ENCODE measurements at places on chromosomes 16 and 17. TPM values are rescaled to one million over a fixed set of nuclear protein-coding genes. Genes with fewer than 3 reads are reported as not detected.
A peak's percentile ranks its signal among the peaks of the same experiment; 100 is the strongest.

The IL34 gene
- 6.7 TPM for polyA plus RNA-seq

DNA sequence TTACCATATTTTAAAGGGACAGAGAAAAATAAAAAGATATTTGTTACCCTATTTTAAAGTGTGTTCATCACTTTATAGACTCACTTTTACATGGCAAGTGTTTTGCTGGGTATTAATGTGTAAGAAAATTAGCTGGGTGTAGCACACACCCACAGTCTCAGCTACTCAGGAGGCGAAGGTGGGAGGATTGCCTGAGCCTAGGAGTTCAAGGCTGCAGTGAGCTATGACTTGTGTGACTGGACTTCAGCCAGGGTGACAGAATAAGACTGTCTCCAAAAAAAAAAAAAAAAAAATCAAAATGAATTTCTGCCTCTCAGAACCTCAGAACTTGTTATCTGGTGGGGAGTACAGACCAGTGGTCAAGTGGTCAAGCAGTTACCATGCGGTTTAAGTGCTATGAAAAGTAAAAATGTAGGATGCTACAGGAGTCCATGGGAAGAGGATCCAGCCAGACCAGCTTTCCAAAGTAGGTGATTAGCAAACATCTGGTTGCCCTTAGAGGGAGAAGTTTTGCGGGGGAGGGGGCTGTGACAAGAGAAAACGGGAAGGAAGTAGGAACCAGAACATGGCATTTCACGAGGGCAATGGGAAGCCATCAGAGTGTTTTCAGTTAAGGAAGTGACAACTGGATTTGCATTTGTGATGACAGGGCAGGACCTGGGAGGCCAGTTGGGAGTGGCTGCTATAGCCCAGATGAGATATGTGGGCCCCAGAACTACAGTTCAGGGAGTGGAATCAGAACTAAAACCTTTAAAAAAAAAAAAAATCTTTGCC is 13.9 kb downstream of the CNEP1R1 start:
- no peak for DNase-seq

The KRT40 gene
- not detected for polyA plus RNA-seq

GRCh38 chr17:32541640-32542039 is 54.8 kb downstream of the CDK5R1 start:
- no peak for DNase-seq

The NTN1 gene
- 2.2 TPM for polyA plus RNA-seq

- no peak for DNase-seq
Observed at GRCh38 chr17:19630661-19631060, 17.9 kb upstream of the ALDH3A2 start.

GRCh38 chr17:835263-835662 is 53.1 kb downstream of the MRM3 start:
- DNase-seq = no peak

DNA sequence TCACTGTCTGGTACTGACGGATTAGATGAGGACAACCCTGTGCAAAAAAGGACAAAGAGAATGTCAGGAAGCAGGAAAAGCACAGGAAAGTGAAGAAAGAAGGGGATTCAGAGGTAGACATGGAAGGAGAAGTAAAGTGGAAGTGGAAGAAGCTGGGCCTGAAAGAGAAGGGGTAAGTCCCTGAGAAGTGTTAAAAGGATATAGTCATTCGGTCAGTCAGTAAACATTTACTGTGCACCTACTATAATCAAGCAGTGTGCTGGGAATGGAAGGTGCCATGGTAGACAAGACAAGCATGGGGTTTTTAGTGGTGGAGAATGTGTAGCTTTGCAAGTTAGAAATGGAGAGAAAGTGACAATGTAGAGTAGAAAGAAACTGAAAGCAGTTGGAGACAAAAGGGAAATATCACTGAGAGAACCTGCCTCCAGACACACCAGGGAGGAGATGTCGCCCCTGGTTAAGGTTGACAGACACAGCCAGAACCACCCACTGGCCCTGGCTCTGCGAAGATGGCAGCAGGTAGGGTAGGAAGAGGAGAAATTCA is 4.4 kb upstream of the SP2 start:
- no peak for DNase-seq

DNA sequence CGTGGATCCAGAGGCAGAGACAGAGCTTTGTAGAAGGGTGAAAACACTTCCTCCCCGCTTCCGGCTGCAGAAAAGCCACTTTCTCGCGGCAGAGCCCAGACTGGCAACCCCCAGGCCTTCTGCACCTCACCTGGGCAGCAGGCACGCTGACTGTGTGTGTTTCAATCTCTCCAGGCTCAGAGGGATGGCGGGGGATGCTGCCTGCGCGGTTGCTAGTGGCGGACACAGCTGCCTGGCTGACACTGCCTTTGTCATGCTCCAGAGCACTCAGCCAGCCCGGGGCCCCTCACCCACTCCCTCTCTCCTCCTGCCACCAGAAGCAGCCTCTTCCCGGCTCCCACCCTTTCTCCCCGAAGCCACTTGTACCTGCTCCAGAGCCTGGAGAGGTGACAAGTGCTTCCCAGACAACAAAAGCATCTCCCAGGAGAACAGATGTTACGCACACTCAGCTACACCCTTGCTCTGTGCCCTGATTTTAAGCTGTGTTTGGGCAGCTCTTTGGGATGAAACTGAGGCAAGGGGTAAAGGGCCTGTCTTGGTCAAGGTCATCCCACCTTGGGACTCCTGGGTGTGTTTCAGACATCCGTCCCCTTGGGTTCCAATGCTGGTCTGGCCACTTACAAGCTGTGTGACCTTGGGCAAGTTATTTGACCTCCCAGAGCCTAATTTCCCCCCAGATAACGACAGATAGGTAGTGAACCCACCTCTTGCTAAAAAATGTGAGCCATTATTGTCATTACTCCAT is 9.2 kb upstream of the GLIS2 start:
- DNase-seq = no peak

DNA sequence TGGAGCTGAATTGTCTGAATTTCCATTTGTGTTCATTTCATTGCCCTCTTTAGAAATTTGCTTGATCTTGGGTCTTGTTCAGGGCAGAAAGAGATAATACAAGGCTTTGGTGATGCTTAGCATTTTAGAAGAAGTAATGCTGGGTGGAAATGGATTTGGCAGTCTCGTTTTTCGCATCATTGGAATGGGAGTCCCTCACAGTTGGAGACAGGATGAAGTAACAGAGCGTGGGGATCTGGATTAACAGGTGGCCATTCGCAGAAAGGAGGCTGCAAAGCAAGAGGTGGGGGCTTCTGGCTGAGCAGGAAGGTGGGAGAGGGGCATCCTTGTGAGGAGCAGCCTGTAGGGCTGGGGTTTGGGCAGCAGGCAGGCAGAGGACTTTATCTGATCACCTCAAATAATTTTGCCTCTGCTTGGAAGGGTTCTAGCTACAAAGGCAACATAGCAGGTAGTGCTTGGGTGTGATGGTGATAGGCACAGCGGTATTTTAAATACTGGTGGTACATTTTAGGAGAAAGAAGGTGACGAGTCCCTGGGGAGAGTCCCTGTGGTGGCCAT is 17.0 kb downstream of the KSR1 start:
- DNase-seq = no peak

DNA sequence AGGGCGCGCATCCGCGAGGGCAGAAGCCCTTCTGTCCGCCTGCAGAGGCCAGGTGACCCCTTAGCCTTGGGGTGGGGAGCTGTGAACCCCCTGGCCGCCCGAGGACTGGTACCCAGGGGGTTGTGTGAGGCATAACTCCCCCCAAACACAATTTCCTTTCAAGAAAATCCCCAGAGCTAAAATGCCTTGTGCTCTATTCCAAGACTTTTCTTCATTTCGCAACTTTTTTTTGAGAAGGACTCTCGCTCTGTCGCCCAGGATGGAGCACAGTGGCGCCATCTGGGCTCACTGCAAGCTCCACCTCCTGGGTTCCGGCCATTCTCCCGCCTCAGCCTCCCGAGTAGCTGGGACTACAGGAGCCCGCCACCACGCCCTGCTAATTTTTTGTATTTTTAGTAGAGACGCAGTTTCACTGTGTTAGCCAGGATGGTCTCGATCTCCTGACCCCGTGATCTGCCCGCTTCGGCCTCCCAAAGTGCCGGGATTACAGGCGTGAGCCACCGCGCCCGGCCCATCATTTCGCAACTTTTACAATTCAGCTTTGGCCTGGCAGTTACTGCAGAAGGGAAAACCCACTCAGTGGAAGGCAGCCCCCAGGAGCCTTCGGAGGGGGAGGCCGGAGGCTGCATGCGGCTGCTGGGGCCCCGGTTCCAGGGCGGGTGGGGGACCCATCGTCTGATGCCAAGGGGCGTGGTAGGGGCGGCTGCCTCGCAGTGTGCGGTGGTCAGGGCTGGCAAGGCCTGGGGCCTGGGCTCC is 963 bp upstream of the APRT start:
- DNase-seq = peak; percentile 55

DNA sequence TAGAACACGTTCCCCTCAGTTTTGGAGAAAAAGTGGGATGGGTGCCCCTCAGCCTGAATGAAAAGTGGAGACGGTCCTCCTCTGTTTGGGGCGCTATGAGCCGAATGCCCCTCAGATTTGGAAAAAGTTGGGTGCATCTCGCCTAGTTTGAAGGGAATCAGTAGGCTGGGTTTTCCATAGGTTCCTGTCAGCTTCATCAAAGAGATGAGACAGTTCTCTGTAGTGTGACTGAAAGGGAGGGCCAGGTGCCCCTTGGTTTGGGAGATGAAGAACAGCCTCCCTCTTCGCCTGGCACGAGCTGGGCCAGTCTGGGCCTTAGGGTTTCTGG is 742 bp upstream of the SLC9A5 start:
- no peak for DNase-seq

The CIITA gene
- 0.75 TPM for polyA plus RNA-seq

DNA sequence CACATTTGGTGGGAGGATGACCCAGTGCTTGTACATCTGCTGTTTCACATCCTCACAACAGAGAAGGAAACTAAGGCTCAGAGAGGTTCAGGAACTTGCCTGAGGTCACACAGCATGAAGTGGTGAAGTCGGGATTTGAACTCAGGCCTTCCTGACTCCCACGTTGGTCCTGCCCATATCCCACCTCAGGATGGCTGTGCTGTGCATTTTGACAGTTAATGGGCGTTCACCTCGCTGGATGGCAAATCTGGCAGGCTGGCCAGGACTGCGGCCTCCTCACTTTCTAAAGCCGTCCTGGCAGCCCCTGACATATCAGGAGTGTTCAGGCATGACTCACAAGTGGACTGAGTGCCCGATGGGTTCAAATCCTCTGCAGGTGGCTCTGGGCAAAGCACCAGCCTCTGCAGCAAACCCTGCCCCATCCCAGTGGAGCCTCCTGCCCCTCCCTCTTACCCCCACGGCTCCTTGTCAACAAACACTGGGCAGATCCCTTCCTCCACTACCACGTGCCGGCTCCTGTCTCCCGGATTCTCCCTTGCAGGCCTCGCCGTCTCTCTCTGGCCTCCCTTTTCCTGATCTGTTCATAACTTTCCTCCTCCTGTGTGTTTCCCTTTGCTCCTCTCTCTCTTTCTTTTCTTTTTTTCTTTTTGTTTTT is 29.2 kb downstream of the SOCS3 start:
- no peak for DNase-seq

DNA sequence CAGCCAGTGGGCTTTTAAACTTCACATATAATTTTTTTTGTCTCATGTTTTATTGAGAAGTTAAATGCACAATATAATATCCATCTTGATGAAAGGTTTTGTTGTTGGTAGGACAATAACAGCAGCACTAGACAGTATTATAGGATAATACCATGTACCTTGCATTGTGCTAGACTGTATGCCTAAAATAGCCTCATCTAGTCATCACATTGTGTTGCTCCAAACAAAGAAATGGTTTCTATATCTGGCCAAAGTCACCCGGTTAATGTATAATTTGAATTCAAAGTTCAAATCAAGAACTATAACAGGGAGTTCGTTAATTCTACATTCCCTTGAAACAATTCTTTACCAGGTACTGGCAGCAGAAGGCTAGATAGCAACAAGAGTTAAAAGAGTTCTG is 104.9 kb downstream of the KCNJ2 start:
- DNase-seq = no peak

The SMIM22 gene
- polyA plus RNA-seq = 103 TPM

The EFCAB5 gene
- 0.61 TPM for polyA plus RNA-seq

The CCDC78 gene
- polyA plus RNA-seq = 0.39 TPM

DNA sequence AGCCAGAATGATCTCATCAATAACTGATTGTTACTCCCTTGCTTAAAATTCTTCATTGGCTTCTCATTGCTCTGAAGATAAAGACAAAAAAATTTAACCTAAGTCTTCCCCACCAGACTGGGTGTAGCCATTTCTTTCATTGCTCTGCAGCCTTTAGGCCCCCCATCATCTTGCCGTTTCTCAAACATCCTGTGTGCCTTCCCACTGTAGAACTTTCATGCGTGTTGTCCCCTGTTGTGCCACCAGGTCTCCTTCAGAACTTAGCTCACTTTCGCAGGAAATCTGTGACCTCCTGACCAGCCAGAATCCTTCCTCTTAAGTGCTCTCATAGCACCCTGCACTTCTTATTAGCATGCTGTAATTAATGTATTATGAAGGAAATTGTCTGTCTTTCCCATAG is 31.8 kb downstream of the TNRC6C start:
- no peak for DNase-seq

DNA sequence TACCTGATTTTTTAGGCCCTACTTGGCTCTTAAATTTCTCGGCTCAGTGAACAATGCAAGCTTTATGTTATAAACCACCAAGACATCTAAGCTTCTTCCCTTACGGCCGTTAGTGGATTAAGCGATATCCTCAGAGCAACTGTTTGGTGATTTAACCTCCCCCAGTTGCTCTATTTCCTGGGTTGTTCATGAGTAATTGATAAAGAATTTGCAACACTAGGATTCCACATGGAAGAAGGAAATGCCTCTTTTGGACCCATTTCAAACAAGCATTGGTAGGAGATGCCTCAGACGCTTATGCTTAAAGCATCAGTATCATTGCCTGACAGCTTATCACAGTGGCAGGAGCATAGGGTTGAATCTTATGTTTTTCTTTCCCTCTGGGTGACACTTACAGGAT is 65.3 kb downstream of the RBFOX1 start:
- DNase-seq = no peak

DNA sequence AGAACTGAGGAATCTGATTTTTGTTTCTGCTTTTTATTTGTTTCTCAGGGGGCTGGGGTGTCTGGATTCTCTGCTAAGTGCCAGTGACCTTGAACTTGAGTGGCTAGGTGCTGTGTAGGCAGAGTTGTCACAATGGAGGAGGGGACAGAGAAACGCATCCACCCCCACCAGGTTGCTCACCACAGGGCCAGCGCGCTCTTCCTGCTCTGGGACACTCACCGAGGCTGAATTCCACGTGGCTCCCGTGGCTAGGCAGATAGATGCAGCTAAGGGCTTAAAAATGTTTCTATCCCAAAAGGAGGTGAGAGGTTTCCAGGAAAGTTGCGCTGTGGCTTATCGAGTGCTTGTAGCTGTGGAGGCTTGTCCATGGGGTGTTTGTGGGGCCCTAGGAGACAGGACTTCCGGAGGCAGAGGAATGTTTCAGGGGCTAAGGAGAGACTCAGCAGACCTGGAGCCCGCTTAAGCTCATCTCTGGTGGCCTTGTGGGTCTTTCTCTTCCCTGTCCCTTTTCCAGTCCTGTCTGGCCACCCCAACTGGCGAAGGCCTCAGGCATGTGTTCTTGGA is 36.8 kb downstream of the ADCY7 start:
- no peak for DNase-seq

GRCh38 chr17:47316311-47316710 is 7.4 kb upstream of the EFCAB13 start:
- no peak for DNase-seq

GRCh38 chr17:1480747-1481465 is 11.6 kb downstream of the MYO1C start:
- DNase-seq = no peak

GRCh38 chr17:62791235-62791734 is 16.8 kb downstream of the MARCHF10 start:
- DNase-seq = no peak

GRCh38 chr17:67076290-67076689 is 31.9 kb downstream of the CACNG1 start:
- no peak for DNase-seq

Data from brain (organoid and tissue), 16 donors.